ENCODE measurements at places on chromosomes 2 and 18.

- DNase-seq = no peak
These were observed 82.3 kb downstream of the STPG4 start for GRCh38 chr2:47072728-47073191.

DNA sequence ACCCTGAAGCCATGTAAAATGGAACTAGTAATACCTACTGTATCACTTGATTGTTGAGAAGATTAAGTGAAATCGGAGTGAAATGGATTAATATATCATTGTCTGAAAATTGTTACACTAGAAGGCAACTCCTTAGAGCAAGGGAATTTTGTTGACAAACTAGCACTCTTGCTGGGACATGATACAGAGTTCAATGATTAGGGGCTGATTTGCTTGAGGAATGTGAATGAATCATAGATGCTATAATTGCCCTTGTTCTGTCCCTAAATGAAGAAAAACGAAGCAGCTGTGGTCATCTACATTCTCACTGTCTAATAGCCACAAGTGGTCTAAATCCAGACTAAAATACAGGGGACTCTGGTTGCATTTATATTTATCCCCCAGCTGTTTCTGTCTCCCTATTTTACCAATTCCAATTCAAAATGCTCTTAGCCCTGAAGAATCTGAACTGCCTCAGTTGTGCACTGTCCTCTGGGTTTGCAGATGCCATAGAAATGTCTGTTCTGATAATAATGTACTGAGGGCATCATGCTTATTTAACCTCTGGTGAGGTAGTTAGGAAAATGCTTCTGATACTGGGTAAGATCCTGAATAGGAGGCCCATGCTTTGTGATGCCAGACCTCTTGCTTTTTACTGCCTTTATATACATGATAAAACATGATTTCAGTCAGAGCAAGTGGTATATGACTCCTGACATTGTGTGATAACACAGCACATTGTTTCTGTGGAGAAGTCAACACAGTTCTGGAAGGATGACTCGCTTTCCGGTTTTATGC is 382.1 kb downstream of the NRXN1 start:
- DNase-seq = no peak

DNA sequence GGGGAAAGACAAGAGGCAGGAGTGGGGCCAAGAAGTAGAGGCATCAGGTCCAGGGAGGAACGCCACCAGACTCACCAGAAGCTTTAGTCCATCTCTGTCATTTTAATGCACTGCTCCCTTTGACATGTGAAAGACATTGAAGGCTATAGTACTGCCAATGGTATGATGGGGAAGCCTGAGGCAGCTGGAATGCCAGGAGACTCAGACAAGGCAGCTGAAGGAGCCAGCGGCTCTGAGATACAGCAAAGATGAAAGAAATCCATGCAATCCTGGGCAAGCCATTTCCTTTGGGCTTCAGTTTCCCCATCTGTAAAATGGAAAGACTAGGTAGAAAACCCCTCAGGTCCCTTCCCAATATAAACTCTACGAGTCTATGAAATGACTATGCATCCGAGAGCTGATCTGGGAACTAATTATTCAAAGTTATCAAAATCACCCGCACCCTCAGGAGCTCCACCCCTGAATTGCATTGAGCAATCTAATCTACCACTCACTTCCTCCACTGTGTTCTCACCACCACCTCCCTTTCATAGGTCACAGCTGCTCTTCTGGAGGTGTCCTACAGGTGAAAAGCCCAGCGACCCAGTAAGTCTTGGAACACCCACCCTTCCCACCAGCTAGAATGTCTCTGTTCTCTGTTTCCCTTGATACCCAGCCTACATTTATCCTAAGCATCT is 3.1 kb downstream of the CXCR2 start:
- DNase-seq = no peak

- no peak for DNase-seq
These were observed 61.9 kb downstream of the RDH14 start for GRCh38 chr2:18498531-18498930.

DNA sequence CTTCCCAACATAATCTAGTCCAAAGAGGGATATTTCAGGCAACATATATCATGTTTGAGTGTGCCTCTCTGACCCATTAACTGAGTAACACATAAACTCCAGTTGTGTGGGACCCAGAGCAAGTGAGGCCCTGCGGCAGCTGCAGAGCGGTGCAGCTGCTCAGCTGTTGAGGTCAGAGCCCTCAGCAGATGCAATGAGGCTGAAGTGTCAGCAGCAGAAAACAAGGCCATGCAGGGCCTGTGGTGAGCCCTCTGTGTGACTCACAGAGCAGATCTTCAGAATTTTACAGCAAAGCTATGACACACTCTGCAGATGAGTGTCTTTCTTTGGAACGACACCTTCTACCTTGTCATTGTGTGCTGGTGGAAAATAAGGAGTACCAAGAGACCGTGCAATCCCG is 168.5 kb downstream of the CBLN2 start:
- no peak for DNase-seq

DNA sequence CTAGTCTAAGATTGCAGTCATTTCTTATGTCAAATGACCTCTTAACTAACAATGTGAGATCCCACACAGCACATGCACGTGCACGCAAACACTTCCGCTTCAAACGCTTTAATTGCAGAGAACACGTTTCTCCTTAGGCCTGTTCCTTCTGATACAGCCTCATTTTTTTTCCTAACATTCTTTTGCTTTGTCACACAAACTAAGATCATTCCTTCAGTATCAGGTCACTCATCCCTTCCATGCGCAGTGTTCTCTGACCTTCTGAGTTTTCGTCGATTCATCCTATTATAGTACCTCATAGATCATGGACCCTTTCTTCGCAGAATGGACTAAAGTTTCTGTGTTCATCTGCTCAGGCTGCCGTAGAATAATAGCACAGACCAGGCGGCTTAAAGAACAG is 327.1 kb upstream of the CDH19 start:
- peak; percentile 17 for DNase-seq

DNA sequence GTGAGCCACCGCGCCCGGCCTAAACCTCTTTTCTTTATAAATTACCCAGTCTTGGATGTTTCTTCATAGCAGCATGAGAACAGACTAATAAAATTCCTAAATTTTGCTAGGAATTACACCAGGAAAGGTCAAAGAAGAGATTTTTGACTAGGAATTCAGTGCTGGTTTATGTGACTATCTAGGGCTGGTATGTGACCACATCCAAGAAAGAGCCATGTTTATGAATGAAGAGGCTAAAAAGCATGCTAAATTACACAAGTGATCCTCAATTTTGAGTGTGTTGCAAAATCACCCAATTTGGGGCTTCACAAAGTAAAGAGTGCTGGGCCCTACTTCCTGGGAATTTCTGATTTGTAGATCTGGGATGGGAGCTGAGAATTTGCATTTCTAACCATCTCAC is 123.6 kb downstream of the CSRNP3 start:
- no peak for DNase-seq

DNA sequence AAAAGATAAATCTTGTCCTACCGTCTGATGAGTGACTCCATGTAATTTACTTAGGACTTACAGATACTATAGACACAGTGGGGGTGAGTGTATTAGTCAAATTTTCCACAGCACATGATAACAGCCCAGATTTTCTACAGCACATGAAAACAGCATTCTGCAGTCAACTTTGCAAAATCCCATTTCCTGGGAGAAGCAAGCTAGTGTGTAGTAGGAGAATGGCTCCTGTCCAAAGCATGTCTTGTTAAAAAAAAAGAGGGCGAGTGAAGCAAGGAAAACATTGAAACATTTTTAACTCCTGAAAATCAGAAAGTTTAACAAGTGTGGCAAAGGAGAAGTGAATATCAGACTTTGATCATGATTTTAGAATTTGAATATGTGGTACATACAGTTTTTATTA is 817.8 kb upstream of the FAM98A start:
- DNase-seq = no peak

DNA sequence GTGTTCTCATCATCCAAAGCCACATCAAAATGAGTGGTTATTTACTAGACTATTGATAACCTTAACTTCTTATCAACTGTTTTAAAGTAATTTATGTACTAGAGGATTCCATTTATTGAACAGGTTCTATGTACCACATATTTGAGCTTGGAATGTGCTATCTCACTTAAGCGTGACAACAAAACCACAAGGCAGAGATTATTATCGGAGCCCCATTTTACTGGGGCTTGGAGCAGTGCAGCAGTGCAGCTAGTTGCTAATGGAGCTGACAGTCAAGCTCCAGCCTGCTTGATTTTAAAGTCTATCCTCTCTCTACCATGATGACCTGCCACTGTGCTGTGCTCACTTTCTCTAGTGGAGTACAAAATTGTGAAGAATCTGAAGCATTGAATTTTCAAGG is 24.6 kb downstream of the GCG start:
- no peak for DNase-seq

DNA sequence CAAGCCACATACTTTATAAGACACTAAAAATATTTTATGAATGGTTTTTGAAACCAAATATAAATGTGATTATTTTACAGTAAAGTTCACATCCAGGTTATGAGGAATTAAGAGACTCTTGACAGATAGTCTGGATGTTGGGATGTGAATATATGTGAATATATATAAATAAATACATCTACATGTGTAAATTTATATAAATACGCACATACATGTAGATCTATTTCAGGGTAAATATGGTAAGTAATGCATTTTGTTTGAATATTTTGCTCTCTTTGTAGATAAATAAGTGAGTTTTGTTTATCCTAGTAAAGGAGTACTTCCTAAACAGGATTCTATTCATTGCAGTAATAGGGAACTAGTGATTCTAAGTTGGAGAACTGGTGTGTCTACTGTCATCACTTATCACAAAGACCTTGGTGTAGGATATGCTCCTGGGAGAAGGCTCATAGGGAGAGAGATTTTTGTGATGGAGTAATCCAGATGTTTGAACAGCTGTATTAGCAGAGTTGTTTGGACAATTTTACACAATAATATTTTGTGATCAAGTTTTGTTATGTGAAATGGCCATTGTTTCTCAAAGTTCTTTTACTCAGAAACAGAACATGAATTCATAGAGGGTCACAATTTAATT is 60.2 kb upstream of the NT5C1B start:
- DNase-seq = no peak

- DNase-seq = no peak
These were observed 20.7 kb downstream of the OTOF start for GRCh38 chr2:26457251-26457666.

- DNase-seq = no peak
These were observed 545.7 kb downstream of the ZEB2 start for GRCh38 chr2:143974262-143974661.

DNA sequence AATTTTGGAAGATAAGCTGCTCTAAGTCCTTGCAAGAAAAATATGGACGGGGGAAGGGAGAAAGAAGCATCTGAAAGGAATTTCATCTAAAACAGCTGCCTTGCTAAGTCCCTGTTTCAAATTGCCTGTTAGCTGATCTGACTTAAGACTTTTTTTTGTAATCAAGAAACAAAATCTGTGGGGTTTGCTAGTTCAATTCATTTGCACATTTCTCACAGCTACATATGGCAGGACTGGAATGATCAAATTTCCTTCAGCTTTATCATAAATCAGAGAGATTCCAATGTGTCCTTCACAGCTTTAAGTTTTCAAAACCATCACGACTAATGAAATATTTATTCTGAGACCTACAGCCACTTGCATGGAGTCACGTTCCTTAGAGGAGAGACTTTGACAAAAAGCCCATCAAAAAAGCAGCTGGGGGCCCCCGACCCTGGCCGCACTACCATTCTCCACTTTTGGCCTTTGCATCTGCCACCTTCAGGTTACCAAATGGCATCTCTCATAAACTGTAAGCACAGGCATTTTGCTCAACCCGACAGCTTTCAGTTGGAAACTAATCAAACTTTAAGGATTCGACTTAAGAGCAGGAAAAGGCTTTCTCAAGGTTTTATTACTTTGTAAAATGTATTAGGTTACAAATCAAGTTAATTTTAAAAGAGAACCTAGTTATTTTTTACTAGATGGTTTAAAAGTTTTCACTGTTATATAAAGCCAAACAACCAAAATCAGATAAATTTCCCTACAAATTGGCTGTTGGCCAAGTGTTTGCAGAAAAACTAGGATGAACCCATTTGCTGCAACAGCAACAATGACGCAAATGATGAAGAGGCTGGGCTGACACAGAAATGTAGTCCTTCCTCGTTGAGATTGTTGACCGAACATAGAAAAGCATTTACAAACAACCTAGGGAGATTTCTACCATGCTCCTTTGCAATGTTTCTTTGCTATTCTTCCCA is 100.4 kb upstream of the RND3 start:
- no peak for DNase-seq

- no peak for DNase-seq
These were observed 558 bp downstream of the THAP4 start for GRCh38 chr2:241636182-241637017.
